Spleen (tissue), 13 donors: ENCODE measurements at places on chromosomes 6 and 20. TPM values are rescaled to one million over a fixed set of nuclear protein-coding genes. Genes with fewer than 3 reads are reported as not detected.

Gene ITPR3
- 95.6 TPM for total RNA-seq

Gene EEF1A2
- total RNA-seq = 0.39 TPM

Gene LRRN4
- not detected for total RNA-seq

Gene PREX1
- total RNA-seq = 187 TPM

Gene BANF2
- not detected for total RNA-seq

Gene PRSS16
- 1.5 TPM for total RNA-seq

Gene SLC25A27
- 17.8 TPM for total RNA-seq

Gene RIMS1
- total RNA-seq = not detected

Gene FAXC
- 0.85 TPM for total RNA-seq

Gene C6orf163
- total RNA-seq = 5.2 TPM

Gene VGLL2
- total RNA-seq = not detected

Gene NR2E1
- not detected for total RNA-seq

Gene ACSS2
- total RNA-seq = 23.2 TPM

Gene HTR1E
- total RNA-seq = not detected

Gene CUTA
- total RNA-seq = 113 TPM

Gene NMBR
- 0.36 TPM for total RNA-seq

Gene TUBB1
- 19.2 TPM for total RNA-seq

Gene SLC22A2
- not detected for total RNA-seq

Gene LHFPL5
- total RNA-seq = not detected

Gene TXLNB
- 3.6 TPM for total RNA-seq

Gene STX11
- total RNA-seq = 52.0 TPM
